ENCODE measurements at places on chromosomes 4 and X.

DNA sequence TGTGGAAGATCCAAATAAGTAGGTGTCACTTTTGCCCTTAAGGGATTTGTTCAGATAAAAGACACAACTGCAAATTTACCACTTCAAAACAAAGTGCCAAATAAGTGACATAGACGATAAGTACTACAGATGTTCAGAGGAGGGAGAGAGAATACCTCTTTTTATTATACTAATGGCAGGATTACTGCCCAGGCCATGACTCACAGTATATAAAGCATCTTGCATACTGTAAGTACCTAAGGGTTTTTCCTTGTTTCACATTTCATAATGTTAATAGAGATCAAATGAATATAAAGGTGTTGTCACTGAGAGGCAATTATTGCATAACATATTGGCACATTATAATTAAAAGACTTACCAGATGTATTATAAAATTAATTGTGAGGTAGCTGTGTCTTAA lies 46.4 kb downstream of the PTPN13 start:
- DNase-seq = no peak

- DNase-seq = no peak
These were observed 104.1 kb downstream of the TNIP2 start for GRCh38 chr4:2651998-2652397.

GRCh38 chrX:42098900-42099299 lies 175.5 kb upstream of the CASK start:
- DNase-seq = no peak

DNA sequence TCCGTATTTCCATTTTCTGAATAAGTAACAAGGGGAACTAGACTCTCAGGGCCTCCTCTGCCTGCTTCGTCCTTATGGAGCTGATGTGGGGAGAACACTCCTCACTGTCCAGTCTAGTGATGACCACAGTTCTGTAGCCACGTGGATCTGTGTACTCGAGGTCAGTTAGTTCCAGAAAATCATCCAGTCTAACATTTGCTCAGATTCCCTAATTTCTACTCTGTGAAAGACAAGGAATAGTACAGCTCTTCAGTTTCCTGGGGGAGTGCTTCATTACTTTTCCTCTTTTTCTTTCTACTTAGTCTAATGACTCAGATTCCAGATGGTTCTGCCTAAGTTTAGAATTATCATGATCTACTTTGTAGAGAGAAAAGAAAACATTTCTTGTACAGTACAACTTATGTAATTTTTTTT lies 82.6 kb downstream of the SORBS2 start:
- DNase-seq = no peak

DNA sequence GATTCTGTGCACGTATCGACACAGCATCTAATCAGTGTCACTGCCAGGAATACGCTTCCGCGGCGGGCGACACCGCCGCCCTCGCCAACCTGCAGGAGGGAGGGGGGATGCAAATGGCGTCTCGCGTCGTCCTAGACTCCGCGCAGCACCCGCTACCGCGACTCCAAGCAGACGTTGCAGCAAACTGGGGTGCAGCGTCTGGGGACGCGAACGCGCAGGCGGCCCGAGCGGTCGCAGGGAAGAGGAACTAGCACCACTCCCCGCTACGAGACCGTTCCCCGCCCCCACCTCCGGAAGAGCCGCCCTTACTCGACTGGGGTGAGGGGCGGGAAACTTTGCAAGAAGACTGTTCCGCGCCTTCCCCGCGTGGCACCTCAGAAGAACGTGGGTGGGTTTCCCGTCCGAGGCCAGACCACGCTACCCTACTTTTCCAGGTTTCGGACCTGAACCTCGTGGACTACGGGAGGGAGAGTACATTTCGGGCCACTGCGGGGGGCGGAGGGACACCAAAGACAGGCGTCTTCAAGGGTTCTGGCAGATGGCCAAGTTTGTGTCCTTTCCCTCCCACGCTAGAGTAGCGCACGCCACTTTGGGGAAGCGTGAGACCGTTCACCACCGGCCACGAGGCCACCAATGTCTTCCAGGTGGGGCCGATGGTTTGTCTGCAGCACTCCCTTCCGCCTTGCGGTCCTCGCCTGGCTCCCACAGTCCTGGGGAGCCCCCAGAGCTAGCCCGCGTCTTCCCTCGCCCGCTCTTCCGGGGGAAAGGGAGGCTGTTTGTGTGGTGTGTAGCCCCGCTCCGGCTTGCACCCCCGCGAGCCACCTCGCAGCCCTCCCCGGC lies 78.0 kb upstream of the BCOR start:
- DNase-seq = peak; percentile 57

DNA sequence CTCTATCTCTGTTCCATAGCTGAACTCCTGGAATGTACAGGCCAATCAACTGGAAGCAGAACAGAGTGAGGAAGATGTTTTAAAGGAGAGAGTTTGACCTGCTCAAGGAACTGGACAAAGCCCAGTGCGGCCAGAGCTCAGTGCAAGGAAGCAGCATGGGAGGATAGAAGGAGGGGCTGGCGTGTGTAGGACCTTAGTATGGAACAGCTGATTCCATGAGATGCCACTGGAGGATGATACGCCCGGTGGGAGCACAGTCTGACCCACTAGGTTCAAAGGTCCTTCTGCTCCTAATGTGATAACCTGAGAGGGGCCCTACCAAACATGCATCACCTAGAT lies 81.5 kb downstream of the USP46 start:
- DNase-seq = no peak

- DNase-seq = no peak
These were observed 105.1 kb upstream of the CPEB2 start for GRCh38 chr4:14897217-14897616.

- no peak for DNase-seq
These were observed 6.7 kb downstream of the DOCK11 start for GRCh38 chrX:118502161-118502789.

DNA sequence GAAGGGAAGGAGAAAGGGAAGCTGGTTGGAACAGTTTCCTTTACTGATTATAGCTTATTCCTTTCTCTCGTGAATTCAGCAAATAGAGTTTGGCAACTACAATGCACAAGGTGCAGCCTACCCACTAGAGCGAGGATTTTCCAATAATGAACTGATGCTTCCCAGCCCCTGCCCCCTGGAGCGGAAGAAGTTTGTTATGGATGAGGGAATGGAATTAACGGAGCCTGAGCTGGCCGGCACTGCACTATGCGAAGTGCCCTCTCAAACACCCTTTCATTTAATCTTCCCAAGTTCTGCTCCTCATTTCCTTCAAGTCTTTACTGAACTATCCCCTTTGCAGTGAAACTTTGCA lies 42.5 kb upstream of the CBR4 start:
- DNase-seq = no peak

DNA sequence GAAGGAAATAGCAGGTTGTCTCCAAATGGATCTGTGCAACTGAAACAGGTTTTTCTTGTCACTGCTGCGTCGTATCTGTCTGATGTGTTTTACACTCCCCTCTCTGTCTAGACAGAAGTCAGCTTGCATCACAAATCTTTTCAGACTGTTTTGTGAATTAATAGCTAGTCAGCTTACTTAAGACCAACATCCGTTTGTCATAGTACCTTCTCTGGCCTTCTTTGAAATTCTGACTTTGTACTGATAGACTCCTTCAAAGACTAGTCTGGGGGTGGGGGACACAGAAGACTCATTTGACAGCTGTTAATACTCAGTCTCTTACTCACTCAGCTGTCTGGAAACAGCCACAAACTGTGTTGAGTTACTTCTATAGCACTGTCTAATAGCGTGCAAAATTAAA lies 197.8 kb downstream of the PALLD start:
- no peak for DNase-seq

DNA sequence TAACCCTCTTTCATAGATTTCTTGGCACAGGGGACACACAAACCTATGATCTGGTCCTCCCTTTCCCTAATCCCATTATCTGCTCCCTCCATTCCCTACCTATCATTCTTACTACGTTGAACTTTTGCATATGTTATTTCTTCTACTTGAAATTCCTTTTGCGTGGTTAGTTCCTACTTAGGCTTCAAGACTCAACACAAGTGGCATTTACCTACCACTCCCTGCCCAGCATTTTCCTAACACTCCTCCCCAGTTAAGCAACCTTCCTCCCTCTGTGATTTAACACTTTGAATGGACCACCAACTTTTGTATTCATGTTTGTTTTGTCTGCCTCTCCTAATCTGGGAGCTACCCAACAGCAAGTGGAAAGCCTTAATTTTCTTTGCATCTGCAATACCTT lies 1113.7 kb downstream of the STIM2 start:
- no peak for DNase-seq

- no peak for DNase-seq
These were observed 223.6 kb downstream of the PCDH10 start for GRCh38 chr4:133372699-133373098.

DNA sequence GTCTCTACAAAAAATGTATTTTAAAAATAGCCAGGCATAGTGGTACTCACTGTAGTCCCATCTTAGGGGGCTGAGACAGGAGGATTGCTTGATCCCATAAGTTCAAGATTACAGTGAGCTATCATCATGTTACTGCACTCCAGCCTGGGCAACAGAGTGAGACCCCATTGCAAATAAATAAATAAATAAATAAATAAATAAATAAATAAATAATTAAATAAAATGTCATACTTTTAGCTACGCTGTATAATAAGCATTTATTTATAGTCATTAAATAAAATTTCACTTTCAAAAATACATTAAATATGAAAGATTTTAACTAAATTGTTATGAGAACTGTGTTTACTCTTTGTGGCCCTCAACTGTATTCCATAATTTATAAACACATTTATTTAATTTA lies 1124.2 kb downstream of the PCDH7 start:
- no peak for DNase-seq

- DNase-seq = no peak
These were observed 17.5 kb upstream of the MAGEA10 start for GRCh38 chrX:152155766-152156310.

- no peak for DNase-seq
These were observed 607.3 kb upstream of the AADAT start for GRCh38 chr4:170697045-170697444.

- no peak for DNase-seq
These were observed 63.3 kb downstream of the KCNIP4 start for GRCh38 chr4:21885241-21885640.

GRCh38 chr4:158621729-158622128 lies 50.0 kb downstream of the C4orf46 start:
- DNase-seq = no peak

DNA sequence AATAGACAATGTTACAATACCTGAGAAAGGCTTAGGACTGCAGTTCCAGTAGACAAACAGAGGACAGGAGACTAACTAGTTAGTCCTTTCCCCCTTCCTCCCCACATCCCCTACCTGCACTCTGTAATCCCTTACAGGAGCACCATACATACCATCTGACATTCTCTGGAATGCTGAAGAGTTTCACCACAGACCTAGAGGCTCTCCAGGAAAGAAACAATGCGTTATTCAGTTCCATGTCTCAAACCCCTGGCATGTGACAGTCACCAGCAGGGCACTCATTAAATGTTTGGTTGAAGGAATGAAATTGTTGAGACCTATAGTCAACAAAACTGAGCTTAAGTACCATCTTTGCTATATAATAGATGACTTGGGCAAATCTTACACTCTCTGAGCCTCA lies 100.2 kb upstream of the USP38 start:
- no peak for DNase-seq

- DNase-seq = no peak
These were observed 507.8 kb upstream of the INTU start for GRCh38 chr4:127124919-127125318.

DNA sequence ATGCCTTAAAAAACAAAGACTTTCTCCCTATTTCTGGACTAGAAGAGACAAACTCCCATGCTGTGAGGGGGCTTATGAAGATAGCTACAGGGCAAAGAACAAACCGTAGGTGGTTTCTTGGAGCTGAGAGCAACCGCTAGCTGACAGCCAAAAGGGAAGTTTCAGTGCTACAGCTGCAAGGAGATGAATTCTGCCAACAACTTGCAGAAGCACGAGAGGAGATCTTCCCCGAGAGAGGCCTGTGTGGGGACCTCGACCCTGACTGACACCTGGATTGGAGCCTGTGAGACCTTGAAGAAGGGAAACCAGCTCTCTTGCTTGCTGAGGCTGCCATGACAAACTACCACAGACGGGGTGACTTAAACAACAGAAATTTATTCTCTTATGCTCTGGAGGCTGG lies 183.8 kb upstream of the VCX3A start:
- no peak for DNase-seq

- DNase-seq = no peak
These were observed 113.3 kb downstream of the PARM1 start for GRCh38 chr4:75046226-75046625.

DNA sequence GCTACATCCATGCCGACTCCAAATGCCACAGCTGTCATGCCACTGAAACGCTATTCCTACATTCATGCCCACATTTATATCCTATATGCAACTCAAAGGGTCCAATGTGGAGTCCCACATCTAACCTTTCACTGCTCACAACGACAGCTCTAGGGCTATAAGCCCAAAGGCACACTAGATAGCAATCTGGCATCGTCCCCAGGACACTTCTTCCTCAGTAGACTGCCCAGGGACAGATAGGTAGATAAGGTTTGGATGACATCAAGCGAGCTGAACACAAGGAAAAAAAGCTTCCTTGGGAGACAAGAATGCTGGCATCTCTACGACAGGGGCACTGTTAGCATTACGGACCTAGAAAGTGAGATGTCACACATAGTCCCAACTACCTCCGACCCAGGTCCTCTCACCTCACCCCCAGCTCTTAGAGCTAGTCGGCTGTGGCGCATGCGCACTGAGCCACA lies 685 bp downstream of the RAB9B start:
- DNase-seq = no peak

Data from globus pallidus (tissue), 1 donor.